Type B pancreatic cell (in vitro differentiated cells): ENCODE measurements at places on chromosomes 11 and 22. TPM values are rescaled to one million over a fixed set of nuclear protein-coding genes. Genes with fewer than 3 reads are reported as not detected.

GRCh38 chr11:72585762-72586311 lies 88.4 kb downstream of the PDE2A start:
- peak overlapping the region; percentile 39 for H3K4me3 ChIP-seq
- no peaks in the 10 kb centered on the region for H3K36me3 ChIP-seq
- H3K4me1 ChIP-seq, result peaks cover 9% of the 10 kb centered on the region
- no peak overlapping the region for H3K27ac ChIP-seq
- DNase-seq, result no peak

- H3K36me3 ChIP-seq, result no peaks in the 10 kb centered on the region
- H3K4me3 ChIP-seq, result no peak overlapping the region
- no peak overlapping the region for H3K27ac ChIP-seq
- DNase-seq, result no peak
- peaks cover 13% of the 10 kb centered on the region for H3K4me1 ChIP-seq
- H3K27me3 ChIP-seq, result peaks cover 20% of the 10 kb centered on the region
Measured at GRCh38 chr11:75603791-75604736, 42.0 kb downstream of the SERPINH1 start.

DNA sequence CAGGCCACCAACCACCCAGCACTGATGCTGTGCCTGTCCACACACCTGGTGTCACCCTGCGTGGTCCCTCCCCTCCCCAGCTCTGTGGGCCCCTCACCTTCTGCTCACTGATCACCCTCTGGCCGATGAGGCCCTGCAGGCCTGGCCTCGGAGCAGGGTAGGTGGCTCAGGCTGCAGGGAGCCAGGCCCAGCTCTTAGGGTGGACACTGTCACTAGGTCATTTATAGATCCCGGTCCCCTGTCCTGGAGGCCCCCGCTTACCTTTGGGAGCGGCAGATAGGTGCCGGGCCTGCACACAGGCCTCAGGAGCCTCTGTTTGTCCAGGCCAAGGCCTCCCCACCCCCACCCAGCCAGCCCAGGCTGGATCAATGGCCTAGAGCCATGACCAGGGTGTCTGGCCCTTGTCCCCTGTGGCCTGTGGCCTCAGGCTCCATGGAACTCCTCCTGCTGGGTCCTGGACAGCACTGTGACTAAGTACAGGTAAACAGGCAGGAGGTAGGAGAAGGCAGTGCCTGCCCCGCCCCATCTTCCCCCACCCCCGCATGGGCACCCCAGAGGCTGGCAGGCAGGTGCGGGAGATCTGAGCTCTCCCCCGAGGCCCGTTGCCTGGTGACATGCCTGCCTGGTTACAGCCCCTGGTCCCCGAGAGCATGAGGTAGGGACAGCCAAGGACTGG lies at the start of gene TMPRSS6:
Gene TMPRSS6 (minus strand): TSS at position 472 of the 676 bp plus-strand sequence. CDS start 6,296 bp downstream, outside the sequence.
- H3K27ac ChIP-seq, result no peak within 1 kb of the TSS
- H3K36me3 ChIP-seq, result no peaks in the 10 kb centered on the region
- DNase-seq, result no peak
- peaks cover 8% of the 10 kb centered on the region for H3K4me1 ChIP-seq
- no peak within 1 kb of the TSS for H3K4me3 ChIP-seq

- no peaks in the 10 kb centered on the region for H3K36me3 ChIP-seq
- H3K4me3 ChIP-seq, result no peak overlapping the region
- H3K4me1 ChIP-seq, result no peaks in the 10 kb centered on the region
Measured at GRCh38 chr11:60396799-60397198, 540 bp downstream of the MS4A14 start.

CCND1 gene
- total RNA-seq, result 299 and 439 TPM in 2 replicates

CRYBB2 gene
- 0.33 TPM in 1 of 2 replicates, not detected in the other for total RNA-seq

- no peak overlapping the region for H3K4me3 ChIP-seq
- H3K27ac ChIP-seq, result no peak overlapping the region
- H3K36me3 ChIP-seq, result no peaks in the 10 kb centered on the region
- peaks cover 6% of the 10 kb centered on the region for H3K4me1 ChIP-seq
- no peak for DNase-seq
- no peaks in the 10 kb centered on the region for H3K27me3 ChIP-seq
Measured at GRCh38 chr11:122757201-122757600, 81.1 kb upstream of the CRTAM start.

CSF2RB gene
- total RNA-seq, result 0.72 and 1.6 TPM in 2 replicates

DNA sequence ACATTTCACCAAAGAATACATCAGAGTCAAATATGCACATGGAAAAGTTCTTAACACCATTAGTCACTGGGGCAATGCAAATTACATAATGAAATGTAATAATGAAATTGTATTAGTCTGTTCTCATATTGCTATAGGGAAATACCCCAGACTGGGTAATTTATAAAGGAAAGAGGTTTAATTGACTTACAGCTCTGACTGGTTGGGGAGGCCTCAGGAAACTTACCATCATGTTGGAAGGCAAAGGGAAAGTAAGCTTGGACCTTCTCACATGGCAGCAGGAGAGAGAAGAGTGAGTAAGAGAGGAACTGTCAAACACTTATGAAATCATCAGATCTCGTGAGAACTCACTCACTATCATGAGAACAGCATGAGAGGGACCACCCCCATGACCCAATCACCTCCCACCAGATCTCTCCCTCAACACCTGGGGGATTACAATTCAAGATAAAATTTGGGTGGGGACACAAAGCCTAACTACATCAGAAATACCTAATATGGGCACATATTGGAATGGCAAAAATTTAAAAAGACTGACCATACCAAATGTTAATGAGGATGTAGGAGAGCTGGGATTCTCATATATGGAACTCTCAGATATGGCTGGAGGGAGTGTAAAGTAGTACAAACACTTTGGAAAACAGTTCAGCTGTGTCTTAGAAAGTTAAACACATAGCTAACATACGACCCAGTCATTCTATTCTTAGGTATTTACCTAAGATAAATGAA lies 65.1 kb upstream of the CD44 start:
- H3K27me3 ChIP-seq, result peaks cover 7% of the 10 kb centered on the region
- no peak overlapping the region for H3K27ac ChIP-seq
- H3K4me1 ChIP-seq, result no peaks in the 10 kb centered on the region
- no peak for DNase-seq
- H3K36me3 ChIP-seq, result no peaks in the 10 kb centered on the region

- H3K4me3 ChIP-seq, result no peak overlapping the region
- H3K27ac ChIP-seq, result no peak overlapping the region
- no peaks in the 10 kb centered on the region for H3K27me3 ChIP-seq
Measured at GRCh38 chr11:27421819-27422494, 50.6 kb downstream of the LGR4 start.

- DNase-seq, result no peak
- H3K4me1 ChIP-seq, result no peaks in the 10 kb centered on the region
- H3K27ac ChIP-seq, result no peak overlapping the region
- no peaks in the 10 kb centered on the region for H3K27me3 ChIP-seq
- no peaks in the 10 kb centered on the region for H3K36me3 ChIP-seq
Measured at GRCh38 chr11:93773045-93773477, 11.0 kb upstream of the MED17 start.

GRCh38 chr22:27581236-27581635 lies 220.3 kb downstream of the MN1 start:
- H3K27me3 ChIP-seq, result peaks cover 22% of the 10 kb centered on the region
- H3K4me1 ChIP-seq, result peaks cover 20% of the 10 kb centered on the region
- H3K36me3 ChIP-seq, result no peaks in the 10 kb centered on the region
- H3K4me3 ChIP-seq, result no peak overlapping the region

GRCh38 chr22:38111925-38112355 lies 1.5 kb upstream of the BAIAP2L2 start:
- H3K4me1 ChIP-seq, result peaks cover 18% of the 10 kb centered on the region
- H3K27me3 ChIP-seq, result no peaks in the 10 kb centered on the region
- no peak for DNase-seq
- H3K27ac ChIP-seq, result no peak overlapping the region
- H3K36me3 ChIP-seq, result peaks cover 4% of the 10 kb centered on the region

DNA sequence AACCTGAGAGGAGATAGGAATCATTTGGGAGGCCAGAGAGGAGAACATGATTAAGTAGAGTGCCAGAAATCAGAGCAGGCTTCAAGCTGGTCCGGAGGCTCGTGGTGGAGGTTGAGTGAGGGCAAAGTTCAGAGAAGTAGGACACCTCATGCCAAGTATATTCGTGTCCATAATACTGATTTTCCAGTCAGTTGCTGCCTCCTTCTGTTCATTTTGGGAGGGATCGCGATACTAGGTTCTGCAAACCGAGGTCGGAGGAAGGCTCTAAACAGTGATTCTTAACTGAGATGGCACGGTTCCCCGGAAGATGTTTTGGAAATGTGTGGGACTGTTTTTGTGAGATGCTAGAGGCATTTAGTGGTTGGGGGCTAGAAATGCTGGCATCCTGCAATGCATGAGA lies 13.6 kb upstream of the CD3E start:
- H3K4me3 ChIP-seq, result no peak overlapping the region
- no peak overlapping the region for H3K27ac ChIP-seq
- no peaks in the 10 kb centered on the region for H3K36me3 ChIP-seq
- no peak for DNase-seq
- H3K4me1 ChIP-seq, result peaks cover 5% of the 10 kb centered on the region

DNA sequence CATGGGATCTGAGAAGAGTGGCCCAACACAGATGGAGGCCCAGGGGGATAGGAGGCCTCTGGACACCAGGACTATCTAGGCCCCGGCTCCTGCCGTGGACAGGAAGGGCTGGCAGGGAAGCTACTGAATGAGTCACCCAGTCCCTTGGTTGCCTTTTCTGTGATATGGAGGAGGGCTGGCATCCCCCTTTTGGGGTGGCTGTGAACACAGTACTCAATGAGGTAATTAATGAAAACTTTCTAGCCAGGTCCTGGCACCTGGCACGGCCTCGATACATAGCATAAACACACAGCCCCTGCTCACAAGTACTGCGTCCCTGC lies 163.2 kb downstream of the CHST1 start:
- H3K36me3 ChIP-seq, result no peaks in the 10 kb centered on the region
- no peak overlapping the region for H3K27ac ChIP-seq
- peaks cover 16% of the 10 kb centered on the region for H3K4me1 ChIP-seq
- DNase-seq, result no peak
- no peak overlapping the region for H3K4me3 ChIP-seq

- H3K36me3 ChIP-seq, result no peaks in the 10 kb centered on the region
- peaks cover 12% of the 10 kb centered on the region for H3K27me3 ChIP-seq
- H3K27ac ChIP-seq, result no peak overlapping the region
- peaks cover 25% of the 10 kb centered on the region for H3K4me1 ChIP-seq
Measured at GRCh38 chr22:27724709-27725108, 76.8 kb downstream of the MN1 start.
